HT-29 (cell line): ENCODE measurements at places on chromosomes 3 and 15. TPM values are rescaled to one million over a fixed set of nuclear protein-coding genes. Genes with fewer than 3 reads are reported as not detected.
A peak's percentile ranks its signal among the peaks of the same experiment; 100 is the strongest.

DNA sequence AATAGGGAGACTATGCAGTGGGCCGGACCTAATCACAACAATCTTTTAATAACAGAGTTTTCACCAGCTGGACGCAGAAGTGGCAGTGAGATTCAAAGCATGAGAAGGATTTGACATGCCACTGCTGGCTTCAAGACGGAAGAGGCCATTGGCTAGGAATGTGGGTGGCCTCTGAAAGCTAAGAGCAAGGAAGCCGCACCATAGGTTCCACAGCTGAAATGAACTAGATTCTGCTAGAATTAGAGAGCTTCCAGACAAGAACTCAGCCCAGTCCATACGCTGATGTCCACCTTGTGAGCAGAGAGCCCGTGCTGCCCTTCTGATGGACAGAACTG is 6.9 kb upstream of the NCBP2 start:
- no peak for DNase-seq

The CLDN1 gene
- total RNA-seq = 11.4 and 14.2 TPM in 2 replicates

DNA sequence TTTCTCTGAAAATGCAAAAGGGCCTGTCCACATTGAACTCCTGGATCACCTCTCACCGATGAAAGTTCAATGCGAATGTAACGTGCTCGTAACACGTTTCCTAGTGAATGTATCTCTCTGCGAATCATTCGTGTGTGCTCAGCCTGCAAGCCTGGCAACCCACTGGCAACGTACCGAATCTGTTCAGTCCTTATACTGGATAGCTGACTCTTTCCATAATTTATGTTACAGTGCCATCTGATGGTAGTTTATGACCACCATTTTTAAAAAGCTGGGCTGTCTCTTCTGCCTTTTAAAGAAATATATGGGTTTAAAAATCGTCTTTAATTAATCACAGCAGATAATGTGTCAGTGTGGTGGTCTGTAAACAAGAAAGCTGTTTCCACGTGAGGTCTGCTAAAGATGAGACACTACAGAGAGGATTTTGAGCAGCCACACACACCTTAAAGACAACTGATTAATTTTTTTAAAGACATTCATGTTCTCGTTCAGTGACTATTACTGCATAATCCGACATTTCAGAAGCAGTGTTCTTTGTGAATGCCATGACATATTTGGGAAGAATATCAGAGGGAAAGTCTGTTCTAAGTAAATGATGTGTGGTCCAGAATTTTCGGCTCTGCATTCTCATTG is 69.4 kb upstream of the FOXP1 start:
- DNase-seq = peak; percentile 58

DNA sequence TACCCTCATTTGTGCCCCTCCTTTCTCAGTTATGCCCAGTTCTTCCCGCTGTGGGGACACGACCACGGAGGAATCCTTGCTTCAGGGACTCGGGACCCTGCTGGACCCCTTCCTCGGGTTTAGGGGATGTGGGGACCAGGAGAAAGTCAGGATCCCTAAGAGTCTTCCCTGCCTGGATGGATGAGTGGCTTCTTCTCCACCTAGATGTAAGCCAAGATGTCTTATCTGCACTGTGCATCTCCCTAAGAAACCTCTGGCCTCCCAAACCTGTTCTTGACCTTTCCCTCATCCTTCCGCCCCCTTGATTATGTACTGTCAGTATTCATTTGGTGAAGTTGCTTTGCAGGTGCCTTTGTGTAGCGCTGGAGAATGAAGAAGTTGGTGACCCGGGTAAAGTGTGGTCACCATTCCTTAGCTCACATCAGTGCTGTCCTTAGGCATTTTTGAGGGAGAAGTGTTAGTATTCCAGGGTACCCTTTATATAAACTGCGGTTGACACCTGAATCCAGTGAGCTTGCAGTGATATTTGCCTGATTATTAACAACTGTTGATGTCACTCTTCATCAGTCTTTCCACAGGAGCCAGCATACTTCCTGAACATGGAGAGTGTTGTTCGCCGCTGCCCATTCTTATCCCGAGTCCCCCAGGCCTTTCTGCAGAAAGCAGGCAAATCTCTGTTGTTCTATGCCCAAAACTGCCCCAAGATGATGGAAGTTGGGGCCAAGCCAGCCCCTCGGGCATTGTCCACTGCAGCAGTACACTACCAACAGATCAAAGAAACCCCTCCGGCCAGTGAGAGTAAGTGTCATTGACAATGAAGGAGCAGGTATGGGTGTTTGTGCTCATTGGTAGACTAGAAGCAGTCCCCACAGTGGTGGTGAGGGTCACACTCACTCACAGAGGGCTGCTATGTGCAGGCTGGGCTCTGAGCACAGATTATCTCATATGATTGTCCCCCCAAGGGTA is 966 bp downstream of the ALAS1 start:
- no peak for DNase-seq

The TM4SF1 gene
- total RNA-seq = 348 and 369 TPM in 2 replicates

- DNase-seq = no peak
Measured at GRCh38 chr3:16929311-16929710, 44.6 kb downstream of the PLCL2 start.

The CLSTN2 gene
- total RNA-seq = not detected in 2 replicates

DNA sequence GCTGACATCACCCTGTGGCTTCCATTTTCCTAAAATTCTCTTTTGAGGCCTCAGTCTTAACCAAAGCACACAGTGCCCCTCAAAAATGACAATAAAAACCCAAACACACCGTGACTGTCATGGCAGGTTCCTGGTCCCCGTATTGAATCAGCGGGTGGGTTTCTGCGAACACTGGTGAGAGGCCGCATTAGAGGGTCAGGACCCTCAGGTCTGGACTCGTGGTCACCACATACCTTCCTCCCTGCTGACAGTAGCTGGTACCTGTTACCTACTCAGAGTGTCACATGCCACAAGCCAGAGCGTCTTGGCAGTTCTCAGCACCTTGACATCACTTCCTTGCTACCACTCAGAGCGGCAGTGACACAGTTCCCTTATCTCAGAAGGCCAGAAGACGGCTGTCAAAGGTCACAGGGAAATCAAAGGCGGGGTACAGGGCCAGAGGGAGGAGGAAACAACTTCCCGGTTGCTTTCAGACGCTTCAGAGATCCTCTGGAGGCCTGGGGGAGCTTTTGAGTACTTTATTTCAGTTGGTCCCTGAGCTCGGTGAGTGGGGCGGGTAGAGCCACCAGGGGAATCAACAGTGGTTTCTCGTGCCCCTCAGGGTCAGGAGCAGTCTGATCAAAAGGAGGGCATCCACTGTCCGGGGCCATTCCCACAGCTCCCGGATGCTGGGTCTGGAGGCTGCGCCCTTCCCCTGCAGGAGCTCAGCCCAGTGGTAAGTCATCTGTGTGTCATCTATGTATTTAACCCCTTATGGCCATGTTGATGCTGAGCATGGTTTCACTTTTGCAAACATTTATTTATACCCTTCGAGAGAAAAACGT is at the start of the genes CCR5AS and CCRL2:
CCR5AS (minus strand) TSS at position 279 of the 824 bp plus-strand sequence.
CCRL2 (plus strand) TSS at position 472 of the 824 bp plus-strand sequence. CDS start 821 bp downstream, outside the sequence.
- DNase-seq = peak; percentile 80
